ENCODE measurements at places on chromosomes 7 and 10. TPM values are rescaled to one million over a fixed set of nuclear protein-coding genes. Genes with fewer than 3 reads are reported as not detected.

DNA sequence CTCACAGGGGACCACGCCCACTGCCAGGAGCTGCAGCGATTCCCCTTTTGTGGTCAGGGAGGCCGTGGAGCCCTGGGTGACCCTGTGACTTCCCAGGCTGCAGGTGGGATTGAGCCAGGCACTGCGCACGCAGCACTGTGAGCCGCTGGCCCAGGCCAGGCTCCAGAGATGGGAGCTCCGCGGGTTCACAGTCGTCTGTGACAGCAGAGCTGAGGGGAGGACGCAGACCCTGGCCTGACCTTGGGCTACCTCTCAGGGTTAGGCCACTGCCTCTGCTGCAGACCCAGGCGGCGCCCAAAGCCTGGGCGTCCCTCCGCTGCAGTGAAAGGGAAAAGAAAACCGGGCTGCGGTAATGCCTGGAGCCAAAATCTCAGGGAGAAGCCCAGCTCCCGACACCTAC is 107.5 kb upstream of the GPR26 start:
- no peak for DNase-seq

- no peak for DNase-seq
Observed at GRCh38 chr7:123782071-123782798, 33.4 kb upstream of the WASL start.

GRCh38 chr10:113235508-113235907 is 285.5 kb downstream of the TCF7L2 start:
- DNase-seq = no peak

- DNase-seq = no peak
Observed at GRCh38 chr10:63788152-63788821, 267.1 kb downstream of the REEP3 start.

- DNase-seq = no peak
Observed at GRCh38 chr7:45219130-45219529, 61.5 kb downstream of the RAMP3 start.

- no peak for DNase-seq
Observed at GRCh38 chr7:90290244-90291113, 30.6 kb downstream of the FAM237B start.

DNA sequence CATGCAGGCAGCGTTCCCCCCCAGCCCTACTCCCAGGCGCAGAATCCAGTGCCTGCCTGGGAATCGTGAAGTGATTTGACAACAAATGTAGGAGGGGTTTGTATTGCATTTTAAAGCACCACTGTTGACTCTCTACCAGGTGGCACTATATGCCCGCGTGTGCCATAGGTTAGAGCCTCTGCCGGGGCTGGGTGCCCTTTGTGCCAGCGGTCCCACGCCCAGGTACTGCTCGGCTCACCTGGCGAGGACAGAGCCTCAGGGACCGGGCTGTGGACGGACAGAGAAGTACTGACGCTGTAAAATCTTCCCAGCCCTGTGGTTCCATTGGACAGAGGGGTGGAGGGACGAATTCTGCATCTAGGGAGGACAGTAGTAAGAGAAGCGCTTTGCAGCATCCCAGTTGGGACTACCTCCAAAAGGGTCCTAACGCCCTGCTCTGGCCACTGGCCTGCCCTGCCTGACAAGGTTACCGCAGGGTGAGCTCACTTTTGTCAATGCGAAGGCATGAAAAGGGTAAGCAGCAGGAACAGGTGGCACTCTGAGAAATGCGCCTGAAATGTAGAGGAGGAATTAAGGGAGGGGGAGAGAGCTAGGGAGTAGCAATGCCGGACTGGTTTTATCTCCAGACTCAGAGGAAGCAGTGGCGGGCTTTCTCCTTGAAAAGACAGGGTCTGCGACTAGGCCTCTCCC is 788 bp upstream of the CACNA2D1 start:
- no peak for DNase-seq

GRCh38 chr10:45386657-45387056 is 12.6 kb downstream of the ALOX5 start:
- no peak for DNase-seq

DNA sequence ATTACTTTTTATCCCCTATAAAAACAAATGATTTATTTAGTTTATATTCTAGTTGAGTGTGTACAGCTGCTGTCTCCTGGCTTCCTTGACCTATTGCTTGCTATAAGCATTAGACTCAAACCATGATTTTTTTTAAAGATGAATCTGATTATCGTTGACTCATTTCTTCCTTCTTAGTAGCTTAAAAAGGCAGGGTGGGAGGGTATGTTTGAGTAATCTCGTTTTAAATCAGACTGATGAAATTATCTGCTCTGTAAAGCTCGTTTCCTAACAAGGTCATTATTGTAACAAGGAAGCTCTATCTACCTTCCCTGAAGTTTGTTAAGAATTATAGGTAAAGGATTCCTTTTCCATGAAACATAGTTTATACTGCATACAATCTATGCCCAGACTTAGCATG is 276.3 kb upstream of the KCND2 start:
- no peak for DNase-seq

DNA sequence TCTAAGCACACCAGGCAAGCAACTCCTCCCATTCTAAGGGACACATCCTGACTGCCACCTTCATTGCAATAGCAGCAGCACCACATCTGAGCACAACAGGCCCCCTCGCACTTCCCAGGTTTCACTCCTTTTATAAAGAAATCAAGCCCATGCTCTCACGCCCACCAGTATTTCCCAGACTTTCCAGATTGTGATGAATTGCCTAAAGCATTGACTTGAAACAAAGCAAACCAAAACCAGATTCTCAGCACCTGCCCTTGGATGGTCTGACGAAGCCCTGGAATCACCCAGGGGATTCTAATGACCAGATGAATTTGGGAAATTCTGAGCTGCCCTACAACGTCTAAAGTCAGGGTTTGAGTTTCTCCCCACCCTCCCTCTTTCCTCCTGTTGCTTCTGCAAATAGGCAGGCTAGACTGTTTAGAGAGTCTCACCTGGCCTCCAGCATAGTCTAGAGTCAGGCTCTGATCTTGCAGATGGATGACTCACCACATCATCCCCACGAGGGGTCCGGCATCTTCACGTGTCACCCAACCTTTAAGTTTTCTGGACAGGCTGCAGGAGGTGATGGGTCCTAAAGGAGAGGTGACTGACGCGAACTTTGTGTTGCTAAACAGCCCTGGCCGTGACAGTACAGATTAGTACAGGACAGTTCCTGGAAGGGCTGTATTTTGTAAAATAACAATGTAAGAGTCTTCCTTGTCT is 198.0 kb downstream of the SKIDA1 start:
- DNase-seq = no peak

- DNase-seq = no peak
Observed at GRCh38 chr10:58019863-58020537, 247.7 kb downstream of the IPMK start.

The GBF1 gene
- 38.7 TPM for total RNA-seq

DNA sequence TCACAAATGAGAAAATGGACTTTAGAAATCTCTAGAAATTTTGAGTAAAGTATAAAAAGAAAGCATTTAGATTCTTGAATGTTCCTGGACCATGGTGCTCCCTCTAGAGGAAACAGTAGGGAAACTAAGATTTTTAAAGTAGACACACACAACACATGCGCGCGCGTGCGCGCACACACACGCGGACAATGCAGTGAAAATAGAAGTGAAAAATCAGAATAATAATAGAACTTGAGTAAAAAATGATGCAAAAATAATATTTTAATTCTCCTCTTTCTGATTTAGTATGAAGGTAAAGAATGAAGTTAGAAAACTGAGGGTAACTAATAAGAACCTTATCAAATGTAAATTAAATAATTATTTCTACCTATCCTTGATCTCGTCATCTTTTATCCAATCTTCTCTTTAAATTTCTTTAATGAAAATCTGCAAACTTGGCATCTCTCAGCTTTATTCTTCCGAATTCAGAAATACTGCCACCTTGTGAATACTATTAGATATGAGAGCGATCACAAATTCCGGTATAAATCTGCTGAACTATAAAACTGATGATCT is 117.0 kb upstream of the AMPH start:
- DNase-seq = no peak

DNA sequence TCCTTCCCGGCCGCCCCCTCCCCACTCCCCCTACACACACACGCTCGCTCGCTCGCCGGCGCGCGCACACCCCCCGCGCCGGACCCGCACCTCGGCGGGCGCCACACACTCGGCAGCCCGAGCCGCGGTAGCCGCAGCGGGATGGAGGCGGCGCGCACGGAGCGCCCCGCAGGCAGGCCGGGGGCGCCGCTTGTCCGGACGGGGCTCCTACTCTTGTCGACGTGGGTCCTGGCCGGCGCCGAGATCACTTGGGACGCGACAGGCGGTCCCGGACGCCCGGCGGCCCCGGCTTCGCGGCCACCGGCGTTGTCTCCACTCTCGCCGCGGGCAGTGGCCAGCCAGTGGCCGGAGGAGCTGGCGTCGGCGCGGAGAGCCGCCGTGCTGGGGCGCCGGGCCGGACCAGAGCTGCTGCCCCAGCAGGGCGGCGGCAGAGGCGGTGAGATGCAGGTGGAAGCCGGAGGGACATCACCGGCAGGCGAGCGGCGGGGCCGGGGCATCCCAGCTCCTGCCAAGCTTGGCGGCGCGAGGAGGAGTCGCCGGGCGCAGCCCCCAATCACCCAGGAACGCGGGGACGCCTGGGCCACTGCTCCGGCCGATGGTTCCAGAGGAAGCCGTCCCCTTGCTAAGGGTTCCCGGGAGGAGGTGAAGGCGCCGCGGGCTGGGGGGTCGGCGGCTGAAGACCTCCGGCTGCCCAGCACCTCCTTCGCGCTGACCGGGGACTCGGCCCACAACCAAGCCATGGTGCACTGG is at the start of gene SORCS3:
Gene SORCS3, plus strand, starts transcription at position 104 of the 750 bp plus-strand sequence.
- DNase-seq = no peak

The AGMO gene
- not detected for total RNA-seq

The ZNF786 gene
- total RNA-seq = 9.2 TPM
